ENCODE measurements at places on chromosomes 5 and 9.

DNA sequence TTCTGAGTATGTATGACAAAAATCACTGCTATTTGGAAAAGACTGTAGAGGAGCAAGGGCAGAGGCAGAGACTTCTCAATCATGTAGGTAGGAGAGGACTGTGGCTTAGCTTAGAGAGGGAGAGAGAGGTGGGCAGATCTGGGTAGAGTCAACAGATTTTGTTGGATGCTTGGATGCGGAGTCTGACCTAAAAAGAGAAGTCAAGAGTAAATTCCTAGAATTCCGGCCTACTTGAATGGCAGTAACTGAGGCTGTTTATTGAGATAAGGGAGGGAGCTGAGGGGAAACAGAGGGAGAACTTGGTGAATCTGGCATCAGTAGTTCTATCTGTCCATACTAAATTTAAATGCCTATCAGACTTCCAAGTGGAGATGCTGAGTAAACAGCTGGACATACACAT, 2.4 kb downstream of the TICAM2 start:
- no peak for DNase-seq

GRCh38 chr9:123637945-123638634, 282.1 kb downstream of the CRB2 start:
- no peak for DNase-seq

GRCh38 chr5:59178071-59178470, 595.2 kb downstream of the RAB3C start:
- DNase-seq, result no peak

DNA sequence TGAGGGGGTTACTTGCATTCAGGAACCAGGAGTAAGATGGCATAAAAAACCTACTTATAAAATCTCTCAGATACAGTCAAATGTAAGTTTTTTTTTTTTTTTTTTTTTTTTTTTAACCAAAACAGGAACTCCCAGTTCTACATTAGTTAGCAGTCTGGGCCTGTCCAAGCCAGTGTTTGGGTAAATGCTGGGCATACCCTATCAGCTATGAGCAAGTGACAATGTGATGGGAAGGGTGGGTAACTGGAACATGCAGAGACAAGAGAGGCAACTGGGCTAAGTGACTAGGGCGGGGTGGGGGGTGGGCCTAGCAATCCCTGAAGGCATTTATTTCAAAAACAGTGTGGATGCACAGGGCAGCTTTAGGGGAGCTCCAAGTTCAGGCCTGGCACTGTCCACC, 2.3 kb downstream of the NMRK1 start:
- no peak for DNase-seq

GRCh38 chr9:80507611-80508010, 935.8 kb downstream of the TLE4 start:
- DNase-seq, result no peak

- no peak for DNase-seq
These were observed 982.5 kb downstream of the TLE4 start for GRCh38 chr9:80554301-80554700.

DNA sequence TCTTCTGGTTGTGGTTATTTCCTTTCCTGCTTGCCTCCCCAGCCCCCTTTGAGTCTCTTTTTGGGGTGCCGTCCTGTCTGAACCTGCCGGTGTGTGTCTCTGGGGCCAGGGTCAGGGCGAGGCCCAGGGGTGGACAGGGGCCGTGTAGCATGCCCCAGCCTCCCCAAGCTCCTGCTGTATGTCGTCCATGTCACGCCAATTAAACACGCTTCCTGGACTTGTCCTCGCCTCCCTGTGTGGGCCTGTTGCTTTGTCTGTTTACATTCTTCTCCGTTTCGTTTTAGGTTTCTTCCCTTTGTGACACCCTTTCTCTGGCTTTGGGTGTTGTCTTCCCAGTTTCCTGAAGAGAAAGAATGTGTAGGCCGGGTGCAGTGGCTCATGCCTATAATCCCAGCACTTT, 28.5 kb upstream of the HMCN2 start:
- no peak for DNase-seq

DNA sequence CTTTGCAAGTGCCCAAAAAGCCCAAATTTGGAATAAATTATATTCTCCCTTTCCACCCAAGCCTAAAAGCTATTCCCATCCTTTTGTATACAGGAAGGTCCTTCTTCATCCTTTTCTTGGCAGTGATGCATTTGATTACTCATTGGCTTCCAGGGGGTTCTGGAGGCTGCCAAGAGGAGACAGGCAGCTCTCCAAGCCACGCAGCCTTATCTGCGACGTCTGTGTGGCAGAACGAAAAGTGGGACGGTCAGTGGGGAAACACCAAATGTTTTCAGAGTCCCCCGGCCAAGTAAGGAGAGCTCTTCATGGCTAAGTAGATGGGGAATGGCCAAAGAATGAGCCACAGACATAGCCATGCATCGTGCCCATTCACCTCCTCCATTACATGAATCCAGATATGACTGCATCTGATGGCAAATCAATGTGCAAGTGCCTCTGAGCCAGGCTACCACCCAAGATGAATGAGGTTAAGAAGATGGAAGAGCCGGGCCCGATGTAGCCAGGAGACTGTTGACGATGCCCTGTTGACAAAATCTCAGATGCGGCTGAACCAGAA, 12.1 kb downstream of the ADAM19 start:
- no peak for DNase-seq
